A549 treated with DMSO at 1 μM for 4 hours (cell line): ENCODE measurements at places on chromosomes 2 and 18. TPM values are rescaled to one million over a fixed set of nuclear protein-coding genes. Genes with fewer than 3 reads are reported as not detected.

DSC3 gene
- 1.6 to 2.5 TPM (median 1.8 TPM) in 5 replicates for total RNA-seq

TMEM247 gene
- total RNA-seq = not detected in 5 replicates

SH2D6 gene
- total RNA-seq = 0.60 to 1.2 TPM (median 0.83 TPM) in 5 replicates

REEP1 gene
- total RNA-seq = 0.53 to 1.1 TPM (median 0.83 TPM) in 5 replicates

ZNF396 gene
- 0.65 to 0.91 TPM (median 0.78 TPM) in 5 replicates for total RNA-seq

ZDBF2 gene
- 1.1 to 2.9 TPM (median 1.3 TPM) in 5 replicates for total RNA-seq

CDH2 gene
- total RNA-seq = 33.3 to 52.2 TPM (median 44.8 TPM) in 5 replicates

SLC5A7 gene
- not detected in 5 replicates for total RNA-seq

SP9 gene
- 2.0 to 3.7 TPM (median 3.0 TPM) in 5 replicates for total RNA-seq

OR6B2 gene
- total RNA-seq = not detected in 5 replicates

RAB17 gene
- 0.05 to 0.10 TPM (median 0.10 TPM) in 3 of 5 replicates, not detected in the others for total RNA-seq

ADRA2B gene
- 0.03 to 0.09 TPM (median 0.08 TPM) in 4 of 5 replicates, not detected in the other for total RNA-seq

EPAS1 gene
- total RNA-seq = 97.2 to 112 TPM (median 110 TPM) in 5 replicates

FAP gene
- 0.08 to 0.15 TPM (median 0.11 TPM) in 3 of 5 replicates, not detected in the others for total RNA-seq

GKN2 gene
- 2.3 to 4.3 TPM (median 3.7 TPM) in 5 replicates for total RNA-seq

ABCG5 gene
- total RNA-seq = not detected in 5 replicates

GAD1 gene
- total RNA-seq = 0.41 to 1.1 TPM (median 0.68 TPM) in 5 replicates
